ENCODE measurements at places on chromosomes 7 and 10.

- no peak for DNase-seq
These were observed 60.2 kb downstream of the ADRA2A start for GRCh38 chr10:111137007-111137406.

DNA sequence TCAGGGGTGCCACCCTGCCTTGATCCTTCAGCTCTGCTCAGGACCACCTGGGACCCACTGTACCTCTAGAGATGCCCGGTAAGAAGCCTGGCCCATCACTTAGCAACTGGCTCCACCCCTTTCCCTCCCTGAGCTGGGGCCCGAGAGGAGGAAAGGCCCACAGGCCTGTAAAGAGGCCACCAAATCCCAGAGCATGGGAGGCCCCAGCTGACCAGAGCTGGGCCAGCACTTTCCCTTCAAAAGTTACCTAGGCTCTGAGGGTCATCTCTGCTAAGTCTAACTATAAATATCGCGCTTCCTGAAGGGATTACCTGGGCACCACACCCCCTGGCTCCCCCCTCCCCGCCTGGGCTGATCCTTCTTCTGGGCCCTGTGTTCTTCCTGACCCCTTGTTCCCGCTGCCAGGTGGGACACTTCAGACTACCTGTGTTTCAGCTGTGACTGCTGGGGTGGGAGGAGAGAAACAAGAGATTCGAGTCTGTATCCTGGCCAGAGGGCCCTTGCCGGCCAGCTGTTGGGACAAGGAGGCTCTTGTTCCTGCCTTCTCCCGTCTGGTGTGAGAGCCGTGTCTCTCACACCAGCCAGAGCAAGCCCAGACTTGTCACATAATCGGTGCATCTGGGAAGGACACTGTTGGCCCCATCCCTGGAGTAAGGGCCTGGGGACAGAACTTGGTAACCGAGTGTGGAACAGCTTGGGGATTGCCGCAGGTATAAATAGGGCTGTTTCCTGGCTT, 22.8 kb upstream of the ANKRD2 start:
- no peak for DNase-seq

- no peak for DNase-seq
These were observed 69.5 kb downstream of the RAPGEF5 start for GRCh38 chr7:22287412-22287811.

DNA sequence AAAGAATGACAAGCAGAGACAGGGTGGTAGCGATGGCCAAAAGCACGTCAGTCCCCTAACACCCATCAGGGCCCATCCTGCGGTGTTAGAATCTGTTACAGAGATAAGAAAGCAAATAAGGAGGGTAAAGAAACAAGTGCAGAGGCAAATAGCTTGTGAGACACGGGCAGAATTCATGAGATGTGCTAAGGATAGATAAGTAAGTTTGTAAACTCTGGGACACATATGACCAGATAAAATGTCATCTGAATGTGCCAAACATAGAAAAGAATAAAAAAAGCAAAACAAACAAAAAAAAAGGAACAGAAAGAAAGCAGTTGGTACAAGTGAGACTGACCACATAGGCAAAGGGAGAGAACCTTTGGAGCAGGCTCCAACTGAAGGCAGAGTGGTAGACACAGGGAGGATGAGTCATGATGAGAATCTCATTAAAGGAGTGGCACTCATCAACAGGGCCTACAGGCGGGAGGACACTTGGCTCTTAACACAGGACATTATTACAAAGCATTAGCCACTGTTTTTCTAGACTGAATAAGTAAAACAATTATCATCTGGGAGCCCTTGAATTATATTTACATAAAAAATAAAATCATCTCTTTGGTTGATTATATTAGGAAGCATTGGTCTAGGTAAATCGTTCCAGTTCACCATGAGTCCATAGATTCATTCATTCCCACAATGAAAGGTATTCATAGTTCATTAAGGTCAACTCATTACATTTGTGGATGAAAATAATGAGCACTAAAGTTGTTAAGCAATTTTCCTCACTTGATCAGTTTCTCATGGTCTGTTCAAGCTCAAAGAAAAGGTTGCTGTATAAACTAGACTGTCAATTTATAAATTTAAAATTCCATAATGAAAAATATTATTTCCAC, 21.5 kb upstream of the EPHB6 start:
- DNase-seq, result no peak

- no peak for DNase-seq
These were observed 21.6 kb downstream of the PRPF18 start for GRCh38 chr10:13608246-13608853.

DNA sequence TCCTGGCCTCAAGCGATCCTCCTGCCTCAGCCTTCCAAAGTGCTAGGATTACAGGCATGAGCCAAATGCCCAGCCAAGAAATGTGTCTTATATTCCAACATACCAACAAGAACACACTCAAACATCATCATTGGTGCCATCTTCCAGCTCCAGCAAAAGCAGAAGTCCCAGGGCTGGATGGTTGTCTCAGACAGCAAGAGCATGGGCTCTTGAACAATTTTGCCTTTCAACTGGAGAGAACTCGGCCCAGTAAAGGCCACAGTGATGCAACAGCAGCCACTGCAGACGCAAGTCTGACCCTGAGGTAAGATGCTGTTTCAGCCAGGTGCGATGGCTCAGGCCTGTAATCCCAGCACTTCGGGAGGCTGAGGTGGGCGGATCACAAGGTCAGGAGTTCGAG, 52.8 kb upstream of the NFE2L3 start:
- DNase-seq, result peak; percentile 30

DNA sequence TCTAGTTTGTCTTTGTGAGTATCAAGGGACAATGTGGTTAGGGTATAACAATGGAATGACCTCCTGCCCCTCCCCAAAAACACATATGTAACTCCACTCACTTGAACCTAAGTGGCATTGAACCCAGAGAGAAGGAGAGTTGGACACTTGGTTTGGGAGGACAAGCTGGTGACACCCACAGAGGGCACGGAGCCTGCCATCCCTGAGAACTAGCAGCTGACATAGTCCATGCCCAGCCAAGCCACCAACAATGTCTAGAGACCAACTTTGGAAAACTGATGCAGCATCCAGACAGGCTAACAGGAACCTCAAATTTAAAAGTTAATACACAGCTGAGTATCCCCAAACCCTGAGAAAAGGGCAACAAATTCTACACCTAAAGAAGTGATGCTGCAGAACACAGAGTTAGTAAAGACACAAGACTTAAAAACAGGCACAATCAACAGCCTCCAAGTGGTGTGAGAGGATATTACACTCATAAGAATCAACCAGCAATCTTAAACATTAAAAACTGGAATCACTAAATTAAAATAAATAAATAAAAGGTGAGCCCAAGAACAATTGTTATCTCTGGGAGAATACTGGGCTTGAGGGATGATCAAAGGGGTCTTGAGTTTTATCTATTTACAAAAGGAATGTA, 27.2 kb downstream of the NUDCD3 start:
- DNase-seq, result no peak

DNA sequence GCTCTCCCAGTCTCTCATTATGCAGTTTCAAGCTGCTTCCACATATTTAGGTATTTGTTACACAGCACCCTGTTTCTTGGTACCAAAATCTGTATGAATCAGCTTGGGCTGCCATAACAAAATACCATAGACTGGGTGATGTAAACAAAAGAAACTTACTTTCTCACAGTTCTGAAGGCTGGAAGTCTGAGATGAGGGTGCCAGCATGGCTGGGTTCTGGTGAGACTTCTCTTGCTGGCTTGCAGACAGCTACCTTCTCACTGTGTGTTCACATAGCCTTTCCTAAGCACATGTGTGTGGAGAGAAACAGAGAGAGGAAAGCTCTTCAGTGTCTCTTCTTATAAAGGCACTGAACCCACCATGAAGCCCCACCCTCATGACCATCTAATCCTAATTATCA, 15.7 kb upstream of the CBLL1 start:
- no peak for DNase-seq

DNA sequence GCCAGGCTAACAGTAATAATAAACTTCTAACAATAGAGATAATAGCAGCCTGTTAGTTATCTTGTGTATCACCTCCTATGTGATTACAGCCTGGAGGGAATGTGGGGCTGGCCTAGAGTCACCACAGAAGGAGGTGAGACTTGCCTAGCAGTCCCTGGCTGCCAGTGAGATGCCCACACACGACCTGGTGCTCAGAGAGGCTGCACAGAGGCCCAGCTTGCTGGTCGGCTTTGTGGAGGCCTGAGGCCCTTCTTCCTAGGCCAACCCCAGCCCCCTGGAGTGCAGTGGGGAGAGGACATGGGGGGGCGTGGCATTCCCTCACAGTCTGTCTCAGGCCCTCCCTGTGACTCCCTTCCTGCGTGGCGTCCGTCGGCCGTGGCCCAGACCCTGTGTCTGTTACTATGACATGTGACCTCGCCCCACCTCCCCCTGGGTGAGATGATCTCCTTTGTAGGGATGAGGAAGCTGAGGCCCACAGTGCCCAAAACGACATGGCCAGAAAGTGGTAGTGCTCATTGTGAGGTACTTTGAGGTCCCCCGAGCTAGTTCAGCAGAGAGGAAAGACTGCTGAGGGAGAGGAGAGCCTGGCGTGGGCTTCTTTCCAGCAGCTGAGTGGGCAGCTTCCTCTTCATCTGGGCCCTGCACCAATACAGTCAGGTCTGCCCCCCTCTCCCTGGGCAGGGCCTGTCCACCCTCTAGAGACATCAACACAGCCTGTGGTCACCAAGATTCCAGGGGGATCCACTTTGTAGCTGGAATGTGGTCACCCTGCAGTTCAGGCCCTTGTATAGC, 29.7 kb downstream of the UNC5B start:
- no peak for DNase-seq

DNA sequence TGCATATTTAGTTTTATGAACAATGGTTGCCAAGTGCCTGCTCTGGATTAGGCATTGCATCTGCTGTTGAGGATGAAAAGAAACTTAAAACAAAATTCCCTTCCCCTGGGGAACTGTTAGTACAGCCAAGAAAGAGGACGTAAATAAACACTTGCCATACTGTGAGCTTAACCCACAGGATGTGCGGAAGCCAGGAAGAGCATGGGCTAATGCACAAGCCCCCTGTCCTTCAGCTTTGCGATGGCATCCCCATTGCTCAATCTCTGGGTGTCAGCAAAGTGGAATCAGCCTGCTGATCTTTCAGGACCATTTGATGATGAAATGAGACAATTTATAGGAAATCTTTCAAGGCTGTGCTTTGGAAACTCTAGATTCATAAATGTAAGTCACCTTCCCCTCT, 399.9 kb upstream of the IGFBP3 start:
- DNase-seq, result no peak

- DNase-seq, result no peak
These were observed 219.1 kb upstream of the MKI67 start for GRCh38 chr10:128345353-128345752.

DNA sequence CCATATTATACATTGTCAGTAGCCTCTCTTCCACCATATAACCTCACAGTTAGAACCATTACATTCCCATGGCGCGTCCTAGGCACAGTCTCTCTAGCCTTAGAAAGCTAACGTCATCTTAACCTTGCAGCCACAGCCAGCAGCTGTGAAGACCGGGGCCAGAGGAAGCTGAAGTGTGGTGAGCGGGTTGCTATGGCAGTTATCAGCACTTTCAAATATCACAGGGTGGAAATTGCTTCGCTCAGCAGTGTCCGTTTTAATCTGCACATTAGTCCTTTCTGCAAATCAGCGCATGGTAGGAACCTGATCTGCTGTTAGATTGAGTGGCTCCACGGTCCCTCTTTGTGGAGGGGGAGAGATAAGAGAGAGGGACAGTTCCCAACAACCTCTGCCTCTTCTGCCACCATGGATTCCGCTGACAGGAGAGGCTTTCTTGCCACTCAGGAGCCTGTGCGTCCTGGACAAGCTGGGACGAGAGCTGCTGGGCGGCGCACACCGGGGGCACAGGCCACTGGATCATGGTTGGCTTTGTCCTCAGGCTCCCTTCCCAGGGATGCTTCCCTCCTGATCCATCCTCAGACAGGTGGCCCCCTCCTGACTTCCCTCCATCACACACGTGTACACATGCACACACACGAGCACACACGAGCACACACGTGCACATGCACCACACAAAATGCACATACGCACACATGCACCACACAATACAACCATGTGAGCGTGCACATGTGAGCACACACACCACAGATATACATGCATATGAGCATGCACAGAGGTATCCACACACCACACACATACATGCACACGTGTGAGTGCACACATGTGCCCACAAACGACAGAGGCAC, 93.8 kb downstream of the WDR37 start:
- DNase-seq, result peak; percentile 67

DNA sequence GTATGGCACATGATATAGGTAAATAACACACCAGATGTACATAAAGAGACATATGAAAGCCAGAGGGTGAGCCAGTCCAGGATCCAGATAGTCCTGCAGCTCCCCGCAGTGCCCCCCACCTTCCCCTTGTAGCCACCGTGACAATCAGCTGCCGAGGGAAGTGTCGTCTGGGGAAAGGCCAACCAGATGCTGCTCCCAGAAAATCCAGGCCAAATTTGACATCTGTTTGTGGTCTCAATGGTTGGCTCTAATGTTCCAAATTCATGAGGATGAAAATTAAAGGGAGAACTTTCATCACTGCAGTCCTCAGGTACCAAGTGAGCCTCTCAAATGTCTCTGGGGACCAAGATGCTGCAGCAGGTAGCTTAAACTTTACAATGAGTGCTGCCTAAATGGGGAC, 210.3 kb downstream of the PTEN start:
- no peak for DNase-seq

- DNase-seq, result no peak
These were observed 105.0 kb downstream of the OTUD1 start for GRCh38 chr10:23543691-23544380.

- DNase-seq, result no peak
These were observed 1.5 kb downstream of the EDRF1 start for GRCh38 chr10:125721035-125721434.

- DNase-seq, result peak; percentile 38
These were observed 217.8 kb upstream of the HPS1 start for GRCh38 chr10:98664329-98665042.

- DNase-seq, result no peak
These were observed 183.2 kb downstream of the ADK start for GRCh38 chr10:74334221-74334620.

GRCh38 chr7:66415659-66416265, 210.6 kb downstream of the TPST1 start:
- DNase-seq, result no peak

- peak; percentile 42 for DNase-seq
These were observed 54.1 kb upstream of the PPIF start for GRCh38 chr10:79292891-79293746.

DNA sequence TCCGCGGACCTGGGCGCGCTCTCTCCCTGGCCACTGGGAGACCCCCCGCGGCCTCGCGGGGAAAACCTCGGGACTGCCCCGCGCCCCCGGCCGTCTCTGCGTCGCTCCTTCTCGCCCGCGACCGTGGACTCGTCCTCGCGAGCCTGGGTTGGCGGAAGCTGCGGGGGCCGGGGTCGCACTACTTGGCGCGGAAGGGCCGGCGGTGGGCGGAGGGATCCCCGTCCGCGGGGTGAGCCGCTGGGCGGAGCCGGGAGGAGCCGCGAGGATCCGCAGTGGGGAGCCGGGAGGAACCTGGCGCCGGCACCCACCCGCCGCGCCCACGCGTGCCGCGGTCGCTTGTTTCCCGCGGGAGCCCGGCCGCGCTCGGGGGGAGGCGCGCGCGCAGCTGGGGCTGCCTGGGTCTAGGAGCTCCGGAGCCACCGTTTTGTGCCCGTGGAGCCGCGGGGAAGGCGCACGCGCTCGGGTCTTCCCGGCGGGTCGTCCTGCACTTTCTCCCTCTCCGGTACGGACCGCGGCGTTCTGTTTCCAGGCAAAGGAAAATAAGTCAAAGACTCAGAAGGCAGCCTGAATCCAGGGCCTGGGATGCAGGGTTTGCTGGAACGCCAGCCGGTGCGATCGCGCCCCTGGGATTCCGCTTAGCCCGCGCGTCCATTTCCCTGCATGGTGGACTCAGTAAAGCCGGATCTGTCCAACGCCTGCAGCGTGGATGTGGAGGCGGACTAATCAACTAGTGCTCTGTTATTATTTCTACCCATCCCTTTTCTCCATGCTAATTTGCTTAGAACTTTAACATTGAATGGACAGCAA, 28.7 kb upstream of the KMT2C start:
- DNase-seq, result peak; percentile 71
